ENCODE measurements at places on chromosomes 4 and X.

- no peak for DNase-seq
- no peak overlapping the region for H3K4me3 ChIP-seq
- no peak overlapping the region for H3K27ac ChIP-seq
- H3K36me3 ChIP-seq, result no peaks in the 10 kb centered on the region
- H3K4me1 ChIP-seq, result no peaks in the 10 kb centered on the region
These were observed 22.3 kb upstream of the HTRA3 start for GRCh38 chr4:8247047-8247930.

DNA sequence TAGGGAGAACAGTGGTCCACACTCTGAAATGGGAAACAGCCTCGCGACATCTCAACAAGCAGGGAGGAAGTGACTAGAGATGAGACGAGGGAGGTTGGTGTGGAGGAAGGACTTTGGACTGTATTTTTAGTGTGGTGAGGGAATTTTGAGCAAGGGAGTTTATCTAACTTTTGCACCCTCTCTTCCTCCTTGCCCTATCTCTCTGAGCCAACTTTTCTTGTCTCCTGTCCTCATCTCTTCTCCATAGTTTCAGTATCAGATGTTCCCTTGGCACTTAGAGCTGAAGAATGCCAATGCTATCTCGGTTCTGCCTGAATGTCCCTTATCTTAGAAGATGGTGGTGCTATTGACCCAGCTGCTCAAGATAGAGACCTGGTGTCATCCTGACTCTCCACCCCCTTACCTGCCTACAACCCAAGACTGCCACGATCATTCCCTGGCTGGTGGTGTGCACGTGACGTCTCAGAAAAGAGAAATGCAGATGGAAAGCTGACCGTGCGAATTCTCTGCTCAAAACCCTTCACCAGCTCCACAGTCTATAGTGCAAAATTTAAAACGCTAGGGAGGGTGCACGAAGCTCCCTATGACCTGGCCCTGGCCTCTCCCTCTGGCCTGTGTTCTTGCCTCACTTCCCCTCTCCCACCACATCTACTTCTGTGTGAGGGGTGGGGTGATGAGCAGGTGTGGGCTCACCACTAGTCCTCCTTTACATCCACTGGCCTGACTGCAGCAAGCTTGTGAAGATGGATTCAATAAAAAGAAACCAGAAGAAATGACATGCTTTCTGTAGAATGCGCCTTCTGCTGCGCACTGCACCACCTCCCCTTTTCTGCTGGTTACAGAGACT is 20.9 kb downstream of the MPP1 start:
- DNase-seq, result no peak
- no peaks in the 10 kb centered on the region for H3K36me3 ChIP-seq
- H3K27me3 ChIP-seq, result no peaks in the 10 kb centered on the region
- no peak overlapping the region for H3K27ac ChIP-seq

- H3K4me3 ChIP-seq, result no peak overlapping the region
- no peaks in the 10 kb centered on the region for H3K27me3 ChIP-seq
- H3K4me1 ChIP-seq, result no peaks in the 10 kb centered on the region
- no peaks in the 10 kb centered on the region for H3K36me3 ChIP-seq
These were observed 340.9 kb downstream of the CHIC1 start for GRCh38 chrX:73903941-73904340.

DNA sequence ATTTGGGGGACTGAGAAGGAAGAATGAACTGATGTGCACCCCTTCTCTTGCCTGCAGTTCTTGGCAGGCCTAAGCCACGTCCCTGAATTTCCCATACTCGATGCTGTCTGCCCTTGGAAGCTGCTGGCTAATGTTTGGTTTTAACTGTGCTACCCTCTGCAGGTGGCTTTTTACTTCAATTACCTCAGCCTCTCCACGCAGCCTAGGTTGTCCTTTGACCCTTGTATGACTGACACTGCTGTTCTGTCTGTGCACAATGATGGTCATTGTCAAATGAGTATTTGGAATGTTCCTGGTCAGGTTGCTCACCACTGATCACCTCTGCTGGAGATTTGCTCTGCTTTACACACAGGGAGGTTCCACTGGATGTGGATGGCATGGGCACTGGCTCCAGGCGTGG is 137.1 kb downstream of the ZNF518B start:
- H3K4me3 ChIP-seq, result no peak overlapping the region
- no peak for DNase-seq
- H3K4me1 ChIP-seq, result no peaks in the 10 kb centered on the region
- H3K27ac ChIP-seq, result no peak overlapping the region
- no peaks in the 10 kb centered on the region for H3K36me3 ChIP-seq
- H3K27me3 ChIP-seq, result peaks cover 14% of the 10 kb centered on the region

DNA sequence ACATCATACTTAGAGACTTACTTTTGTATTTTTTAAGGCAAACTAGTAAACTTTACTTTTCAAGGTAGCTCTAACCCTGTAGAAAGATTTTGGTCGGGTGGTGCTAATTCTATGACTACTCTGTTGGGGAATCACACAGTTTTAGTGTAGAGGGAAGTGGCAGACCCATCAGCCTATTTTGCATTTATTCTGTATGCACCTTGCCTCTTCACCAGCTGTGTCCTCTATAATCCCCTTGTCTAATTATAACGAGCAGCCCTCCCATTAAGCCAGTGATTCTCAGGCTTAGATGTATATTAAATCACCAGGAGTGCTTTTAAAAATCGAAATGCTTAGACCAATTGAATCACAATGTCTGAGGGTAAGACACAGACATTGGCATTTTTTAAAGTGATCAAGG is 78.1 kb downstream of the GALNT7 start:
- DNase-seq, result peak; percentile 23
- H3K36me3 ChIP-seq, result peaks cover 2% of the 10 kb centered on the region
- H3K27me3 ChIP-seq, result no peaks in the 10 kb centered on the region
- peaks cover 21% of the 10 kb centered on the region for H3K4me1 ChIP-seq
- no peak overlapping the region for H3K27ac ChIP-seq

DNA sequence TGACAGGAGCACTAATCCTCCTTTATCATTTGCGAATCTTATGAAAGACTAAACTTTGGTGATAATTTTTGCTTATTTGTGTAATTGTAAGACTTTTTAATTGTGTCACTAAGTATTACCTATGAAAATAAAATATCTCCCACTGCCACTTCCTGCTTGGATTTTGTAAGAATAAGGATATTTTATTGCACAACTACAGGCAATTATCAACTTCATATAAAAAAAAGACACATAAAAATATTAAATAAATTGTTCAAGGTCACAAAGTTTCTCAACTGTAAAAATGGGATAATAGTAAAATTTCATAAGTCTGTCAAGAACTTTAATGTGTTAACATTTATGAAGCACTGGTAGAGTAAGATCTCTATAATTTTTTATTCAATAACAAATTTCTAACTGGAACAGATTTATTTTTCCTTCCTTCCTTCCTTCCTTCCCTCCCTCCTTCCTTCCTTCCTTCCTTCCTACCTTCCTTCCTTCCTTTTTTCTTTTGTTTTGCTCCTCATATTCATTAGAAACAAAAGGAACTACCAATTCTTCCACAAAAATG is 527.6 kb upstream of the FAM47C start:
- DNase-seq, result no peak
- no peaks in the 10 kb centered on the region for H3K27me3 ChIP-seq
- H3K4me1 ChIP-seq, result no peaks in the 10 kb centered on the region
- H3K4me3 ChIP-seq, result no peak overlapping the region

GRCh38 chrX:67555578-67556203 is 11.9 kb downstream of the AR start:
- no peak overlapping the region for H3K27ac ChIP-seq
- no peak overlapping the region for H3K4me3 ChIP-seq
- DNase-seq, result peak; percentile 1

- H3K4me3 ChIP-seq, result no peak overlapping the region
- no peak for DNase-seq
- no peaks in the 10 kb centered on the region for H3K27me3 ChIP-seq
These were observed 41.8 kb upstream of the MAGED1 start for GRCh38 chrX:51851507-51852085.

GRCh38 chrX:120660637-120661036 is 30.8 kb upstream of the C1GALT1C1 start:
- no peaks in the 10 kb centered on the region for H3K36me3 ChIP-seq
- no peak overlapping the region for H3K27ac ChIP-seq
- H3K4me1 ChIP-seq, result no peaks in the 10 kb centered on the region
- no peak overlapping the region for H3K4me3 ChIP-seq
- H3K27me3 ChIP-seq, result no peaks in the 10 kb centered on the region

- H3K27ac ChIP-seq, result peak overlapping the region; percentile 75
- peaks cover 22% of the 10 kb centered on the region for H3K4me1 ChIP-seq
- H3K36me3 ChIP-seq, result no peaks in the 10 kb centered on the region
- peaks cover 2% of the 10 kb centered on the region for H3K27me3 ChIP-seq
- peak overlapping the region; percentile 82 for H3K4me3 ChIP-seq
These were observed 1.5 kb upstream of the PAPSS1 start for GRCh38 chr4:107721436-107722100.

GRCh38 chr4:40586034-40586433 is 43.6 kb downstream of the RBM47 start:
- no peak overlapping the region for H3K27ac ChIP-seq
- H3K27me3 ChIP-seq, result no peaks in the 10 kb centered on the region

GRCh38 chrX:19785647-19786046 is 101.8 kb downstream of the SH3KBP1 start:
- H3K4me1 ChIP-seq, result peaks cover 10% of the 10 kb centered on the region
- H3K27ac ChIP-seq, result no peak overlapping the region
- DNase-seq, result no peak

GRCh38 chrX:84046403-84046984 is 141.5 kb downstream of the RPS6KA6 start:
- H3K27ac ChIP-seq, result no peak overlapping the region
- H3K27me3 ChIP-seq, result no peaks in the 10 kb centered on the region
- H3K4me3 ChIP-seq, result no peak overlapping the region
- DNase-seq, result peak; percentile 11
- no peaks in the 10 kb centered on the region for H3K36me3 ChIP-seq

DNA sequence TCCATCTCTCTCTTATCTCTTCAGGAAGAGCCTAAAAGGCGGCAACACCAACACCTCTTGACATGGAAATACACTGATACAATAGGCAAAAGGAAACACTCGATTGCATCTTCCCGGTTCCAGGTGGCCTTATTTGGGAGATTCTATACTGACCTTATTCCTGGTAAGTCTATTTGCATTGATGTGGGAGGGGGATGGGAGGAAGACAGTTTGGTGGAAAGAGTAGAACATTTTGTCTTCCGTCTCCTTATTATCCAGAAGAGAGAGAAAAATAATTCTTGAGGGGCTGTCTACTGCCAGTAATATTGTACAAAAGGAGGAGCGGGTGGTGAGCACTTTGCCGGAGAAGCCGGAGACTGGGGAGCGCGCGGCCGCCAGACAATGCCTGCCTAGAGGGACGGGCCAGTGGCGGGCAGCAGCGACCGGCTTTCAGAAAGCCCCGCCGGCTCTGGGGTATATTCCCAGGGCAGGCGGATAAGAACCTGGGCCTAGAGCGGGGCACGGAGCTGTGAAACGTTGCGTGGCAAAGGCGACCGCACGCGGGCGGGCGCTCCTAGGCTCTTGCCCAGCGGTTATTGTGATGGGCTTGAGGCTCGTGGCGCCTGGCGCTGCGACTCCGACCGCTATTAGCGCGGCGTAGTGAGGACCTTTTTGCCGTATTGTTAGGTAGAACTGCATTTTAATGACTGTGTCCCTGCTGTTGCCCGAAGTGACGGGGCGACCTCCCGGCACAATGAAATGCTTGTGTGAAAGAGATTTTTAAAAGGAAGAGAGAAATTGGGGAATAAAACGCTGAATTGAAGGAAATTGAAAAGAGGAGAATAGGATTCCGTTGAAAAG is 518 bp downstream of the PRDM8 start:
- DNase-seq, result peak; percentile 44
- H3K4me1 ChIP-seq, result peaks cover 33% of the 10 kb centered on the region
- H3K4me3 ChIP-seq, result peak overlapping the region; percentile 56

- H3K27me3 ChIP-seq, result no peaks in the 10 kb centered on the region
- H3K36me3 ChIP-seq, result no peaks in the 10 kb centered on the region
- H3K4me1 ChIP-seq, result no peaks in the 10 kb centered on the region
- no peak overlapping the region for H3K27ac ChIP-seq
- no peak for DNase-seq
These were observed 148.1 kb downstream of the PPARGC1A start for GRCh38 chr4:23741681-23742191.

- H3K27ac ChIP-seq, result no peak overlapping the region
- H3K36me3 ChIP-seq, result no peaks in the 10 kb centered on the region
- H3K4me1 ChIP-seq, result no peaks in the 10 kb centered on the region
- no peaks in the 10 kb centered on the region for H3K27me3 ChIP-seq
- no peak overlapping the region for H3K4me3 ChIP-seq
These were observed 73.3 kb downstream of the RASGEF1B start for GRCh38 chr4:81398379-81398778.

DNA sequence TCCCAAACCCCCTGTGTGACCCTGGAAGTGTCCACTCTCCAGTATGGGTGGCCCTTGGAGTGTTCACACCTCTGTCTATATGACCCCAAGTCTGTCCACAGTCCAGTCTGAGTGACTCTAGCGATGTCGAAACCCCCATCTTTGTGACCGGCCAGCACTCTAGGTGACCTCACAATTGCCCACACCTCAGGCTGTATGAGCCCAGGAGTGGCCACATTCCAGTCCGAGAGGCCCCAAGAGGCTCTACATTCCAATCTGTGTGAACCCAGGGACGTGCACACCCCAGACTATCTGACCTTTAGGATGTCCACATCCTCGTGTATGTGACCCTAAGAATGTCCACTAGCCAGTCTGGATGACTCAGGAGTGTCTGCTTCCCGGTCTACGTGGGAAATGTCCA is 7.3 kb upstream of the GLOD5 start:
- H3K36me3 ChIP-seq, result no peaks in the 10 kb centered on the region
- no peaks in the 10 kb centered on the region for H3K4me1 ChIP-seq
- no peak overlapping the region for H3K4me3 ChIP-seq
- H3K27me3 ChIP-seq, result no peaks in the 10 kb centered on the region
- DNase-seq, result no peak
- H3K27ac ChIP-seq, result no peak overlapping the region

GRCh38 chrX:132373610-132374009 is 115.2 kb downstream of the MBNL3 start:
- H3K27me3 ChIP-seq, result no peaks in the 10 kb centered on the region
- no peaks in the 10 kb centered on the region for H3K4me1 ChIP-seq
- no peak overlapping the region for H3K4me3 ChIP-seq
- no peaks in the 10 kb centered on the region for H3K36me3 ChIP-seq
- no peak overlapping the region for H3K27ac ChIP-seq

- H3K36me3 ChIP-seq, result no peaks in the 10 kb centered on the region
- no peak overlapping the region for H3K4me3 ChIP-seq
- DNase-seq, result no peak
- H3K4me1 ChIP-seq, result peaks cover 9% of the 10 kb centered on the region
- H3K27ac ChIP-seq, result peak overlapping the region; percentile 12
These were observed 680.8 kb downstream of the RPA4 start for GRCh38 chrX:97564496-97564895.

- H3K36me3 ChIP-seq, result no peaks in the 10 kb centered on the region
- no peak for DNase-seq
- H3K27me3 ChIP-seq, result no peaks in the 10 kb centered on the region
- no peak overlapping the region for H3K4me3 ChIP-seq
- no peak overlapping the region for H3K27ac ChIP-seq
These were observed 60.6 kb upstream of the WWC2 start for GRCh38 chr4:183038436-183038835.
